ENCODE measurements at places on chromosomes 16 and 17. TPM values are rescaled to one million over a fixed set of nuclear protein-coding genes. Genes with fewer than 3 reads are reported as not detected.
A peak's percentile ranks its signal among the peaks of the same experiment; 100 is the strongest.

DNA sequence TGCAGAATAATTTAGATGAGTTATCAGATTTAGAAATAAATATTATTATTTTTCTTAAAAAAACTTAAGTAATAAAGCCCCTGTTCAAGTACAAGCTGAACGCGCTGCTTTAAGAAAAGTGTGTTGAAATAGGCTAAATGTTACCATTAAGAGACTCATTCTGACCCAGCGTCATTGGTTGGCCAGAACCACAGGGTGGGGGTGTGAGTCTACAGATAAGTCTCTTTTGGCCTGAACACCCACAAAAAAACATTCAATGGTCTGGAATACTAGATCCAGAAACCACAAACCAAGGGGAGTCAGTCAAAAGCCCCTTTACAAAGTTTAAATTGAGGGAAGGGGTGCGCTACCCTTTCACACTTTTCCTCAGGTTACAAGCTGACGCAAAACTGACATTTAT lies 776.1 kb downstream of the KCNJ2 start:
- no peaks in the 10 kb centered on the region for H3K4me1 ChIP-seq
- no peak for DNase-seq
- peaks cover 3% of the 10 kb centered on the region for H3K36me3 ChIP-seq
- no peak overlapping the region for H3K4me3 ChIP-seq
- peaks cover 2% of the 10 kb centered on the region for H3K27me3 ChIP-seq

- H3K27me3 ChIP-seq: peaks cover 7% of the 10 kb centered on the region
- H3K36me3 ChIP-seq: peaks cover 3% of the 10 kb centered on the region
- DNase-seq: peak; percentile 62
- no peak overlapping the region for H3K27ac ChIP-seq
Measured at GRCh38 chr17:82097184-82097918, 685 bp downstream of the FASN start.

The SMIM5 gene
- total RNA-seq: 1.1 TPM

The ARHGAP44 gene
- 11.5 TPM for total RNA-seq

Data from endothelial cell (in vitro differentiated cells).